Progenitor cell of endocrine pancreas (in vitro differentiated cells): ENCODE measurements at places on chromosomes 1 and 21.

GRCh38 chr1:59007820-59008598 lies 224.2 kb upstream of the JUN start:
- H3K4me3 ChIP-seq: no peak overlapping the region
- H3K27me3 ChIP-seq: peaks cover 31% of the 10 kb centered on the region
- no peaks in the 10 kb centered on the region for H3K4me1 ChIP-seq

GRCh38 chr1:114458237-114458777 lies 52.7 kb downstream of the TRIM33 start:
- no peak for DNase-seq
- H3K36me3 ChIP-seq: peaks cover 43% of the 10 kb centered on the region
- H3K27ac ChIP-seq: peak overlapping the region; percentile 14

- peaks cover 14% of the 10 kb centered on the region for H3K27me3 ChIP-seq
- H3K27ac ChIP-seq: no peak overlapping the region
- H3K4me3 ChIP-seq: no peak overlapping the region
- no peaks in the 10 kb centered on the region for H3K36me3 ChIP-seq
- no peaks in the 10 kb centered on the region for H3K4me1 ChIP-seq
These were observed 34.8 kb downstream of the KCNAB2 start for GRCh38 chr1:6080469-6080868.

DNA sequence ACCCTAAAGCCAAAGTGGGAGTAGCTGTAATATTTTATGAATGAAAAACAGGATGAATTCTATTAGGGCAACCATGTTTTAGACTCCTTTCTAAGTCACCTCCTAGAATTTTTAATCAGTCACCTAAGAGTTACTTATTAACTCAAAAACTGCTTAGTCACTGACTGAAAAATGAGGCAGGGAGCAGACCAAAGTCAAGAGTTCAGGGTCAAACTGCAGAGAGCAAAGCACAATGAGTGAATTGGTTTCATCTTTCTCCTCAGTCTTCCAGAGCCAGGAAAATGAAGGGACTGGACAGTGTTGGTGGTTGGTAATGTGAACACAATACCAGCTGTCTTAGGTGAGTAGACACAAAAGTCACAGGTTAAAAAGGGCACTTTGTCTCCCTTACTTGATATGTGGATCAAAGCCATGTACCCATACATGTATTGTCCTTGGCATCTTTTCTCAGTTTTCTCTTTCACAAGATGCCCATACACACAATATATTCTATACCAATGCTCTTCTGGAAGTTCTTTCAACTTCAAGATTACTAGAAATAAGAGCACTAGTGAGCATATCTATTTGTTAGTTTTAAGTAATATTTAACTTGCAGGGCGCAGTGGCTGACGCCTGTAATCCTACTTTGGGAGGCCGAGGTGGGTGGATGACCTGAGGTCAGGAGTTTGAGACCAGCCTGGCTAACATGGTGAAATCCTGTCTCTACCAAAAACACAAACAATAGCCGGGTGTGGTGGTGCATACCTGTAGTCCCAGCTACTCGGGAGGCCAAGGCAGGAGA lies 42.2 kb downstream of the ATP1B1 start:
- peaks cover 17% of the 10 kb centered on the region for H3K36me3 ChIP-seq
- no peak overlapping the region for H3K4me3 ChIP-seq
- H3K4me1 ChIP-seq: peaks cover 36% of the 10 kb centered on the region
- peak overlapping the region; percentile 90 for H3K27ac ChIP-seq
- no peaks in the 10 kb centered on the region for H3K27me3 ChIP-seq

- no peak for DNase-seq
- H3K4me1 ChIP-seq: peaks cover 16% of the 10 kb centered on the region
- H3K36me3 ChIP-seq: peaks cover 26% of the 10 kb centered on the region
- no peak overlapping the region for H3K27ac ChIP-seq
These were observed 21.9 kb downstream of the EFCAB14 start for GRCh38 chr1:46697053-46697452.

DNA sequence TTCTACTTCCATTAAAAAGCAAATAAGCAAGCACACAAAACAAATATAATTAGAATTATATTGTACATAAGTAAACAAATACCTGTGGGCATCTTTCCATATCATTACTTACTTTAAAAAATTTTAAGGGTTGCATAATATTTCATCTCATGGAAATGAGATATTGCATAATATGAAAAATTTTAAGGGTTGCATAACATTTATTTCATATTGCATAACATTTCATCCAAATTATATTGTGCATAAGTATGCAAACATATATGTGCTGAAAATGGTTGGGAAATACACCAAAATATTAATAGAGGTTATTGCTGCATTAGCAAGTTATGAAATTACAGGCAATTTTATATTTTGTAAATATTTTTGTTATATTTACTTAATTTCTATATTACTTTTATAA lies 213.7 kb downstream of the KCNH1 start:
- no peak overlapping the region for H3K27ac ChIP-seq
- H3K4me1 ChIP-seq: peaks cover 11% of the 10 kb centered on the region
- H3K4me3 ChIP-seq: no peak overlapping the region
- no peaks in the 10 kb centered on the region for H3K36me3 ChIP-seq
- H3K27me3 ChIP-seq: no peaks in the 10 kb centered on the region
- DNase-seq: no peak

GRCh38 chr1:45767035-45767434 lies 16.6 kb upstream of the IPP start:
- H3K36me3 ChIP-seq: no peaks in the 10 kb centered on the region
- DNase-seq: no peak
- no peaks in the 10 kb centered on the region for H3K4me1 ChIP-seq
- H3K27me3 ChIP-seq: no peaks in the 10 kb centered on the region
- H3K4me3 ChIP-seq: no peak overlapping the region

- no peak for DNase-seq
- no peaks in the 10 kb centered on the region for H3K36me3 ChIP-seq
- peaks cover 3% of the 10 kb centered on the region for H3K4me1 ChIP-seq
- no peak overlapping the region for H3K4me3 ChIP-seq
- no peaks in the 10 kb centered on the region for H3K27me3 ChIP-seq
These were observed 8.9 kb downstream of the NUP210L start for GRCh38 chr1:154145986-154146385.

DNA sequence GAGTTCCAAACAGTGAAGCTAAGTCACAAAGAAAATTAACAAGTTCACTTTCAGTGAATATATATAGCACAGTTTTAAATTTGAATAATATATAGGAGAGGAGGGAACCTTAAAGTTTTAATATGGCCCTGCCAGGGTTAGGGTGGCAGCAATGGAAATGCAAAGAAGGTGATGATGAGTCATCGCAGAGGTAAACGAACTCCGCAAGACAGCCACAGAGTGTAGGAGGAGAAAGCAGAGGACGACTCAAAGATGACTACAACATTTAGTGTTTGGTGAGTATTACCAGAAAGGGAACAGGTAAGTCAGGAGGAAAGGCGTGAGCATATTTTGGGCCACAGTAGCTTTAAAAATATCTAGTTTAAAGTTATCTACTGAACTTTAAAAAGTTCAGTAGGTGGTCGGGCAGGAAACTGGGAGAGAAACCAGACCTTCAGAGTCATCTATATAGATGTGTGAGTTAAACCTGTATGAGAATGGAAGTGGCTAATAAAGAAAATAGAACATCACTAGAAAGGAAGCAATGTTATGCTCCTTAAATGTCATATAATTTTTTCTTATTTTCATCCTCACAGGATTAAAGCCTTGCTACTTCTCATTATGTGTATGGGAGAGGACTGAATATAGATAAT lies 75.7 kb downstream of the UCHL5 start:
- H3K36me3 ChIP-seq: peaks cover 5% of the 10 kb centered on the region
- no peak overlapping the region for H3K4me3 ChIP-seq
- no peaks in the 10 kb centered on the region for H3K4me1 ChIP-seq
- no peak for DNase-seq
- no peak overlapping the region for H3K27ac ChIP-seq
- no peaks in the 10 kb centered on the region for H3K27me3 ChIP-seq

DNA sequence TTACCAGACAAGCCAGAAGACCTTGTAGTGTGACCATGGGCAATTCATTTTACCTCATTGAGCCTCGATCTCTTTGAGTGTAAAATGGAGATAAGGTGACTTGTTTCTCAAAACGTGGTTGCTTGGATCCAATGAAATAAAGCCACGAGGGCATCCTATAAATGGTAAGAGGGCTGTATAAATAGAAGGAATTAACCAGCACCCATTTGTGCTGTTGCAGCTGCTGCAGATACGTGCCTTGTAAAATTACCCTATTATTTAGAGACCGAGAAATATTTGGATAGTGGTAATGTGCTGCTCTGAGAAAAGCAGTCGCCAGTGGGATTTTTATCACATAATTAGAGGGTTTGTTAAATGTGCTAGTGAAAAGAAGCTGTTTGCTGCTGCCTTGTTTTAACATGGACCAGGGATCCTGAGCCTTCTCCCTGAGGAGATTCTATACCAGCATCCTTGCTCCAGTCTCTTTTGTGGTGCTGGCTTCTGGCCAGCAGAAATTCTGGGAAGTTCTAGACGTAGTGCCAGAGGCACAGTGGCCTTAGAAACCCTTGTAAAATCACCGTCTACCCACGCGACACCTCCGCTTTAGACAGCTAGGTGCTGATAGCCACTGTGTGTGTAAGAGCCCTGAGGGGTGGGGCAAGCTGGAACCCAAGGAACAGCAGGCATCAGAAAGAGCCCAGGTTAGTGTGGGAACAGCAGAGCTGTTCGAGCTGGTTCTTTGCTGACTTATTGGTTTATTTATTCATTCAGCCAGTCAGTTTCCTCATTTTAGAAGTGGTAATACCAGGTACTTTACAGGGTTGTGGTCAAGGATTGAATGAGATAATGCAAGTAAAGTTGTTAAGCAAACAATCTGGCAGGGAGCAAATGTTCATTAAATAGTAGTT lies 137.5 kb downstream of the NOS1AP start:
- peaks cover 4% of the 10 kb centered on the region for H3K27me3 ChIP-seq
- no peak overlapping the region for H3K27ac ChIP-seq

DNA sequence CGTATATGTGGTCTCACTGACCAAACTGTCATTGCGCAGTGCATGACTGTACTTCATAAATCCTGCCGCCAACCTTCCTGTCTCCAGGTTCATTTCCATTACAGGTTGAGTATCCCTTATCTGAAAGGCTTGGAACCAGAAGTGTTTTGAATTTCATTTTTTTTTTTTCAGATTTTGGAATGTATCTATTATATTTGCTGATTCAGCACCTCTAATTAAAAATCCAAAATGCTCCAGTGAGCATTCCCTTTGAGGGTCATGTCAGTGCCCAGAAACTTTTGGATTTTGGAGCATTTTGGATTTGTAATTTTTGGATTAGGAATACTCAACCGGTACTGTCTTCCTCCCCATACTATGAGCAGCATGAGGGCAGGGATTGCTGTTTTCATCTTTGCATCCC lies 30.7 kb upstream of the RBBP5 start:
- H3K36me3 ChIP-seq: peaks cover 39% of the 10 kb centered on the region
- no peak for DNase-seq
- no peak overlapping the region for H3K27ac ChIP-seq
- H3K27me3 ChIP-seq: no peaks in the 10 kb centered on the region
